Endodermal cell (in vitro differentiated cells): ENCODE measurements at places on chromosomes 16 and 17.
A peak's percentile ranks its signal among the peaks of the same experiment; 100 is the strongest.

- DNase-seq, result peak; percentile 38
Measured at GRCh38 chr17:33981711-33982601, 273.1 kb upstream of the CCL2 start.

GRCh38 chr17:72681844-72682243 lies 410.6 kb downstream of the SLC39A11 start:
- no peak for DNase-seq

- no peak for DNase-seq
Measured at GRCh38 chr16:74275031-74275636, 21.5 kb upstream of the PSMD7 start.

DNA sequence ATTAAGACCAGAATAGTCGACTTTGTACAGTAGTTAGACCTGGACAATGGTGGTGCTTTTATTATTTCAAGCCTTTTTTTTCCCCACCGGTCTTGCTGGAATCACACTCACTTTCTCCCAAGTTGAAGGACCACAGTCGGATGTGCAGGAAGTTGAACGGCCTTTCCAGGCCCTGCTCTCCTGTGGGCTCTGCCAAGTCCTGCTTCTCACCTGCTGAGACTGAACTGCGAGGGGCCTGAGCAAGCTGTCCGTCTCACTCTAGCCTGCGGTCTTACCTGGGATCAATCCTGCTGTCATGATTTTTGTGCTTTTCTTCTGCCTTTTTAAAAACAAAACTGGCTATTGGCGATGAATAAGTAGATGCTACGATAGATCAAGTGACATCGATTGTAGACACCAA lies 1.3 kb downstream of the TLCD3A start:
- DNase-seq, result no peak

- DNase-seq, result peak; percentile 92
Measured at GRCh38 chr16:69917739-69918138, 33.4 kb upstream of the CLEC18A start.

- DNase-seq, result peak; percentile 76
Measured at GRCh38 chr17:77424585-77425344, 284.0 kb downstream of the SEC14L1 start.

GRCh38 chr17:17054636-17055035 lies 12.4 kb downstream of the MPRIP start:
- no peak for DNase-seq

GRCh38 chr16:23944381-23944780 lies 108.6 kb downstream of the PRKCB start:
- no peak for DNase-seq

DNA sequence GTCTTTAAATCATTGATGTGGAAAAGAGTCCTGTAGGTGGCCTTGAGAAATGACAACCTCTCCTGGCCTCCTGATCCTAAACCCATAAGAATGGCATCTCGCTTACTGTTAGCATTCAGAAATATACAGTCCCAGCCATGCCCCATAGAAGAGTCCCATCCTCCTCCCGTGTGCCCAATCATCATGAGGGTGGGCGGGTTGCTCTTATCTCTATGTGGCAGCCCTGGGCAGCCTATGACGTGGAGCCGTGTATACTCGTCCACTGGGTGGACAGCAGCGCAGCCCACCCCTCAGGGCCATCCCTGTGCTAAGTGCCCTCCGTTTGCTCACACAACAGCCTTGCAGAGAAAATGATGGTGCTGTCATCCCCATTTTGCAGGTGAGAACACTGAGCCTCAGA lies 105.3 kb downstream of the AMFR start:
- DNase-seq, result no peak

- peak; percentile 90 for DNase-seq
Measured at GRCh38 chr17:34424814-34425491, 61.9 kb upstream of the CCL1 start.

DNA sequence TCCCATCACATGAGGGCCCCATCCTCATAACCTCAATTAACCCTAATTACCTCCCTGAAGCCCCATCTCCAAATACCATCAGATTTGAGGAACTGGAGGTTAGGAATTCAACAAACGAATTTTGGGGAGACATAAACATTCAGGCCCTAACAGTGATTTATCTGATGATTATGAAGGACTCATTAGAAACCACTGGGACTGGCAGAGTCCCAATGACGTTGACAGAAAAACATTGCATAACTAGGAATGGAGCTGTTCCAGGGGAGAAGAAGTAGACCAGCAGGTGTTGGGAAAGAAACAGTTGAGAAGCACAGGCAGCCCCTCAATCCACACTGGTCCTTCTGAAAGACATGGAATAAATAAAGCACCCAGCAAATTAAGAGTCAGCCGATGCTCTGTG lies 282.0 kb downstream of the MAP2K4 start:
- DNase-seq, result no peak
